Activated T-cell treated with anti-CD3 and anti-CD28 coated beads for 24 hours (primary cell): ENCODE measurements at places on chromosomes 2 and 18.

GRCh38 chr2:172878260-172878659 lies 142.6 kb downstream of the RAPGEF4 start:
- no peak for DNase-seq

DNA sequence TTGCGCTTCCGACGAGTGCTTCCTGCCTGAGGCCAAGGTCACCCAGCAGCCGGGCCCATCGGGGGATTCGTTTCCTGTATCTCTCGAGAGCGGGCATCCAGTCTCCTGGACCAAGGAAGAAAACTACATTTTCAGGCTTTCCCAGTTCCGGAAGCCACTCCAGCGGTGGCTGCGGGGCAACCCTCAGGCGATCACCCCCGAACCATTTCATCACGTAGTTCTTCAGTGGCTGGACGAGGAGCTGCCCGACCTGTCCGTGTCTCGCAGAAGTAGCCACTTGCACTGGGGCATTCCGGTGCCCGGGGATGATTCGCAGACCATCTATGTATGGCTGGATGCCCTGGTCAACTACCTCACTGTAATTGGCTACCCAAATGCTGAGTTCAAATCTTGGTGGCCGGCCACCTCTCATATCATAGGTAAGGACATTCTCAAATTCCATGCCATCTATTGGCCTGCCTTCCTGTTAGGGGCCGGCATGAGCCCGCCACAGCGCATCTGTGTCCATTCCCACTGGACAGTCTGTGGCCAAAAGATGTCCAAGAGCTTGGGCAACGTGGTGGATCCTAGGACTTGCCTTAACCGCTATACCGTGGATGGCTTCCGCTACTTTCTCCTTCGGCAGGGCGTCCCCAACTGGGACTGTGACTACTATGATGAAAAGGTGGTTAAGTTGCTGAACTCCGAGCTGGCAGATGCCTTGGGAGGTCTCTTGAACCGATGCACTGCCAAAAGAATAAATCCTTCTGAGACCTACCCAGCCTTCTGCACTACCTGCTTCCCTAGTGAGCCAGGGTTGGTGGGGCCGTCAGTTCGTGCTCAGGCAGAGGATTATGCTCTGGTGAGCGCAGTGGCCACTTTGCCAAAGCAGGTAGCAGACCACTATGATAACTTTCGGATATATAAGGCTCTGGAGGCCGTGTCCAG lies 1.0 kb downstream of the MARS2 start:
- DNase-seq = no peak

GRCh38 chr2:138841459-138841858 lies 61.3 kb upstream of the NXPH2 start:
- DNase-seq = no peak

DNA sequence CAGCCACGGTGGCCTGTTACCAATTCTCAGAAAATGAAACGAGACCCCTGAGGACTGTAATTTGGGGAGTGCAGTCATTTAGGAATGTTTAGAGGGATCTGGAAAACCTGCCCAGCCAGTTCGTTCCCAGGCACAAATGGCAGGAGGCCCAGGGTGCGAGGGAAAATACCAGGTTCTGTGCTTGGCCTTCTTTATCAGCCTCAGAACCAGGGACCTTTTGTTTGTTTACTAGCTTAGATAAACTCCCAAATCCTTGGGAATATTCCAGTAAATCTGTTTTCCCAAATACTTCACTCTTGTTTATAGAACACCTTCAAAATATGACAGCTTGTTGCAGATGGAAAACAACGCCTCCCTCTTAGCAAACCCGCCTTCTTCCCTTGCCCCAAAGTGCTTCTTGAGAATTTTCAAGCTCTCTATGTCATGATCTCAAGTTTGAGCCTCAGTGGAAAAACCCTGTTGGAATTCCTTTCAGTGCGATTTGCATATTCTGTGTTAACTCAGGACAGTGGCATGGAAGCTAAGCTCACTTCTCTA lies 400.3 kb upstream of the SMIM21 start:
- no peak for DNase-seq

DNA sequence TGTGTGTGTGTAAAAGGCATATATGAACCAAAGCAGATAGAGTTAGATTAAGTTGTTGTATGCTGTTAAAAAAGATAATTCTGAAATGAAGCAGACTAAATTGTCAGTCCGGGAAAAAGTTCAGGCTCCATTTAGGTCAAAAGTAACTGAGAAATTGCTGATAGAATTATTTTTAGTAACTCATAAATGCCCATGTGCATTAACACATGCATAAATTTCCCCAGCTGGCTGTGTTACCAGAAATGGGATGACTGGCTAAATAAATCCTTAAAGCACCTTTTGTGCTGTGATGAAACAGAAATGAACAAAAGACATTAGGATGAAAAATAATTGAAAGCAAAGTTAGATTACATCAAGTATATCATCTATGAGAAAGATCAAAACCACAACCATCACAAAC lies 111.3 kb downstream of the NYAP2 start:
- no peak for DNase-seq

- no peak for DNase-seq
These were observed 385.1 kb downstream of the STK39 start for GRCh38 chr2:167862296-167862695.

DNA sequence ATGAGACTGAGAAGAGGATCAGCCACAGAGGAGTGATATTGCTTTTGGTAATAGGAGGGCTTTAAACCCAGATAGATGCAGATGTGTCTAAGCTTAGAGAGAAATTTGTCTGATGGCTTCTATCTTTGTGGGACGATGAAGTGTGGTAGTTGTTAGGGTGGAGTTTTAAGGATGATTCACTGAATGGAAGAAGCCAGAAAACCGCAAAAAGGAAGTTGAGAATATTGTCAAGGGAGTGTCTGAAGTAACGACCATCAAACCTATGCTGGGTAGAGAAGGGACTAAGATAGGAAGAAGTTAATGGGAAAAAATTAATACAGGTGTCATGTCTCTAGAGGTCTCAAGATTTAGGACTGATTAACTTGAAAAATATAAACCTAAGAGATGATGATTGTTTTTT lies 195.6 kb upstream of the MC4R start:
- DNase-seq = no peak

DNA sequence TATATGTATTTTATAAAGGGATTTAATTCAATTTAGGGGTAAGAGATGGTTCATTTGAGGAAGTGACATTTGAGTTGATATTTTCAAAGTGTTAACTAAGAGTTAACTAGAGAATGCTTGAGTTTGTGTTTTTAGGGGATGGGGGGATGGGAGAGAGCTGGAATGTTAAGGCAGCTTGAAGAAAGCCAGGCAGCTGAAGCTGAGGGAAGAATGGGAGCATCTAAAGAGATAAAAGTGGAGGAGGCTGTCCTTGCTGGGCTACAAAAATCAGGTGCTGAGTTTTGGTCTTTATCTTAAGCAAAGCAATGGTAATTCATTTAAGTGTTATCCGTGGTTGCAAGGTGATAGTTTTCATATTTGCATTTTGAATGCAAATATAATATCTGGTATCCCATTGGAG lies 9.2 kb downstream of the CHST9 start:
- DNase-seq = no peak

DNA sequence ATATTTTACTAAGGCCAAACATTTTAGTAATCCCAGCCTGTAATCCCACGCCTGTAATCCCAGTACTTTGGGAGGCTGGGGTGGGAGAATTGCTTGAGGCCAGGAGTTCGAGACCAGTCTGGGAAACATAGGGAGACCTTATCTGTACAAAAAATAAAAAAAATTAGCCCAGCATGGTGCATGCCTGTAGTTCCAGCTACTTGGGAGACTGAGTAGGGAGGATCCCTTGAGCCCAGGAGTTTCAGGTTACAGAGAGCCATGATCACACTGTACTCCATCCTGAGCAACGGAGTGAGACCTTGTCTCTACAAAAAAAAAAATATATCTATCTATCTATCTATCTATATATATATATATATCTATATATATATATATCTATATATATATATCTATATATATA lies 19.1 kb downstream of the KLHL23 start:
- no peak for DNase-seq

GRCh38 chr18:60099709-60100108 lies 199.9 kb downstream of the PMAIP1 start:
- DNase-seq = no peak

GRCh38 chr2:171044416-171044815 lies 115.4 kb downstream of the GORASP2 start:
- DNase-seq = no peak

- DNase-seq = no peak
These were observed 91.2 kb downstream of the POLR1A start for GRCh38 chr2:86014493-86014892.

DNA sequence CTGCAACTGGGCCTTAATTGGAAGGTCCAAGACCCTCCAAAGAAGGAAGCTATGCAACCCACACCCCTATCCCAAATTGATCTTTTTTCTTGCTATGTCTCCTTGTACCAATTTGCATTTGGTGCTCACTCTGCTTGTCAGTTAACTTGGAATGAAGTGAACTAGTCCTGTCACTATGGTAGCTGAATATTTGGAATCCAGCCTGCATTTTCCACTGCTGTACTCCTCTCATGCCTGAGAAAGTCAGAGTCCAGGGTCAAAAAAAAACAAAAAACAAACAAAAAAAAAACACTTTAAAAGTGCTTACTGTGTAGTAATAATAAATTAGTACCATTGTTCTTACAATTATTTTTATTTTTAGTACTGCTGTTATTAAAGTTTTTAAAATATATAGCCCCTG lies 462.8 kb upstream of the SLC8A1 start:
- no peak for DNase-seq

DNA sequence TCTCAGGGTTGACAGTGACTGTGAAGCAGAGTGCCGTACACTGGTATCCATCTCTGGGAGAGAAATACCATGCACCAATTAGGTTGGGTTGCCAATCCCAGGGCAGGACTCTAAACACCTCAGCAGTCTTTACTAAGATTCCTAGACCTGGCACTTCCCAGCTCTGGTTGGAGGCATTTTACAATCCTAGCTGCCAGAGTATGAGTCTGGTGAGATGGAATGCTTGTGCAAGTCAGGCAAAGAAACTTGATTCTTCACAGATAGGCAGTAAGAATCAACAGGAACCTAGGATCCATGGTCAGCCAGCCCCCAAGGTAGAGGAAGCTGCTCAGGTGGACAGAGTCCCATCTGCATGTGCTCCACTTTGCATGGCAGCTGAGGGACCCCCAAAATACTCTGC lies 6.0 kb upstream of the UGT1A5 start:
- no peak for DNase-seq

GRCh38 chr2:112750560-112750843 lies 13.9 kb downstream of the CKAP2L start:
- no peak for DNase-seq

- no peak for DNase-seq
These were observed 46.4 kb downstream of the UGP2 start for GRCh38 chr2:63888053-63888452.

DNA sequence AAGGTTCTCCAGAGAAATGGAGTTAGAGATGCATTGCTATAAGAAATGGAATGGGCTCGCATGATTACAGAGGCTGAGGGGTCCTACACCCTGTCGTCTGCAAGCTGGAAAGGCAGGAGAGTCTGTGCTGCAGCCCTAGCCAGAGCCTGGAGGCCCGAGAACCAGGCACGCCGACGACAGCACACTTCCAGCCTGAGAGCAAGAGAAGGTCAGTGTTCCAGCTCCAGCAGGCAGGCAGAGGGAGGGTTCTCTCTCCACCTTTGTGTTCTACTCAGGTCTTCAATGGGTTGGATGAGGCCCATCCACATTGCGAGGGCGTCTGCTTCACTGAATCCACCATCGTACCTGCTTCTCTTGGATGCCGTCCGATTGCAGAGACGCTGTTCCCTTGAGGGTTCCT lies 177.6 kb upstream of the HDAC4 start:
- DNase-seq = no peak

GRCh38 chr2:30209227-30209626 lies 22.1 kb upstream of the LBH start:
- DNase-seq = no peak

- DNase-seq = no peak
These were observed 18.2 kb downstream of the LYPD6B start for GRCh38 chr2:149056541-149057255.

- no peak for DNase-seq
These were observed 110.2 kb upstream of the PIEZO2 start for GRCh38 chr18:11259469-11260150.

DNA sequence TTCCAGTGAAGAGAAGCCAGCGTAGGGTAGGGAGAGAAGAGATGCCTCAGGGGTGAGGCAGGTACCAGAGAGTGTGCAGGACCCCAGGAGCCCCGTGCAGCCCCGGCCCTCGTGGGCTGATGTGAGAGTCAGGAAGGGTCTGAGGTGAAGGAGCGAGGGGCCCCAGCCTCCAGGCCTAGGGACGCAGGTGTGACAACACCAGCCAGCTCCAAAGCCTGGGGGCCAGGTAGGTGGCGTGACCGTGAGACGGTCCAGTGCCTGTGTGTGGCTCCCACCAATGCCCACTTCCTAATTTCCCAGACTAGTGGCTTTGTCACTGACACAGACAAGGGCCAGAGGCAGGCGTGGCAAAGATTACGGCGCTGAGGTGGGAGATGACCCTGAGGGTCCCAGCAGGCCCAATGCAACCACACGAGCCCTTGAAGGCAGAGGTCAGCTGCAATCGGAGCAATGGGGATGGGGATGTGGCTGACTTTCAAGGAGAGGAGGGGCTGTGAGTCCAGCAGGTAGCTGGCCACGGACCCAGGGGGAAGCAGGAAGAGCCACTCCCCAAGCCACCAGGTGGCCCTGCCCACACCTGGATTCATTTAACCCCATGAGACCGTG lies 86.0 kb upstream of the SNTG2 start:
- no peak for DNase-seq

GRCh38 chr2:24682304-24682703 lies 110.9 kb downstream of the PTRHD1 start:
- no peak for DNase-seq

GRCh38 chr2:191724015-191724414 lies 46.1 kb downstream of the NABP1 start:
- DNase-seq = no peak

- DNase-seq = no peak
These were observed 979 bp downstream of the LONRF2 start for GRCh38 chr2:100321179-100321865.

GRCh38 chr2:240933966-240934700 lies 28.0 kb downstream of the CROCC2 start:
- DNase-seq = no peak

- no peak for DNase-seq
These were observed 224.8 kb upstream of the NRXN1 start for GRCh38 chr2:51256736-51257135.

DNA sequence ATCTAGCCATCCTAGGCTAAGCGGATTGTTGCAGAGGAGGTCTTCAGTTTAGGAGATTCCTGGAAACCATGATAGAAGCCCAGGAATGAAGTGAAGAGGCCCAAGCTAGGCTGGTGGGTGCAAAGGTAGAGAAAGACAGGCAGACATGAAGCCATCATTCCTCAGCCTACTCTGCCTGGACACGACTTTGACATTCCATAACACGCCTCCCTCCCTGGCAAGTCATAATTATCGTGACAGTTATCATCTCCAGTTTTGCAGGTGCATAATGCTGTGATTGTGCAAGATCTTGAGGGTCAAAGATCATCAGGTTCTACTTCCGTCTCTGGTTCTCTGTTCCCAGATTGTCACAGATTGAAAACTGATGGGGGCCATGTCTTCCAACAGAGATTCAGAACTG lies 15.2 kb upstream of the FZD5 start:
- no peak for DNase-seq

- peak; percentile 73 for DNase-seq
These were observed 61.4 kb downstream of the TTC39C start for GRCh38 chr18:24075767-24076597.
